ENCODE measurements at places on chromosomes 3 and 15.

DNA sequence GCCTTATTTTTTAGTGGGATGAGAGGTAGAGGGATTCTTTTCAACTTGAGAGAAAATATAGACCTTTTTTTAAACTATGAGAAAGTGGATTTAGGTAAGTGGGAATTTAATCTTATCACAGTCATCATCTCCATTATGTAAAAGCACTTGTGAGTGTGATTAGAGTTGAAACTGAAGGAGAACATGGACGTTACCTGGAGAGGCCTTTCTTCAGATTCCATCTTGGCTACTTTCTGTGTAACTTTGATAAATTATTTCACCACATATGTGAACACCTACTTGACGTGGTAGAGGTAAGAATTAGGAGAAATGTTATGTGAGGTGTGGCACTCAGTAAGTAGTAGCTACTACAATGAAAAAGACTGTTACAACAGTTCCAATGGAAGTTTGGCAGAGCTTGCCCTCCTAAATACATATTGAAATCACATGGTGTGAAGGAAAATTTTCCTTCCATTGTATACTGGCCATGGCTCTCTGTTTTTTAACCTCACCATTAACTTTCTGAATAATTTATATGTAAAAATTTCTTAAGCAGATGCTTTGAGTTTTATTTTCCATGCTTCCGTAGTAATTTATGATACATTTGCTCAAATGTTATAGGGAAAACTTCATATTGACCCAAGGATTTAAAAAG is 193.3 kb downstream of the FNDC3B start:
- no peak for DNase-seq

GRCh38 chr15:54289590-54290136 is 311.4 kb downstream of the UNC13C start:
- no peak for DNase-seq

DNA sequence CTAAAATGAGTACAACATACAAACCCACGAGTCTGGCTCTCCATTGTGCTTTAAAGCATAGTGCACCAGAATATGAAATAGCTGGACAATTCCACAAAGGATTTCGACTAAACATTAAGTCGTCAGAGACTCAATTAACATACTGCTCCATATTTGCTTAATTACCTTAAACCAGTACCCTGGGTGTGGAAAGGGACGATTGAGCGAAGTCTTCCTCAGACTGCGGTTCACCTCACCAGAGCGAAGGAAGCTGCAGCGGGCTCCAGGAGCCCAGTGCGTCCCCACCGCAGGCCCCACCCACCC is 218 bp upstream of the TRPC1 start:
- DNase-seq, result no peak

- DNase-seq, result no peak
These were observed 45.1 kb downstream of the RSL24D1 start for GRCh38 chr15:55151631-55152030.

DNA sequence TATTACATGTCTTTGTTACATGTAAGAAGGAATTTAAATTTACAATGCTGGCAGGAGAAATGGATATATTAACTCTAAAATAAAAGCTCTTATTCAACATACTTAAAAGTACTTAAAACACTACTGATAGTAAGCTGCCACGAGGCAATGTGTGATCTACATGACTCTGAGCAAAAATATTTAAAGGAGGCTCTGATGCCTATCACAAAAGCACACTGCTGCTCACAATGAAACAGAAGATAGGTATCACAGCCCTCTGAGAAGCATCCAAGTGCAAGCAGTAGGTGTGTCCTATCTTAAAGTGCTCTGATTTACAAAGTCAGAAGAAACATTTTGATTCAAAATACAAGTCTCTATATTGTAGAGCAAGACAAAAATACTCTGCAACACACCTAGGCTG is 371.2 kb upstream of the WNT5A start:
- no peak for DNase-seq

GRCh38 chr3:13004376-13004775 is 68.9 kb downstream of the IQSEC1 start:
- no peak for DNase-seq

GRCh38 chr3:27467545-27467944 is 16.6 kb downstream of the SLC4A7 start:
- no peak for DNase-seq

DNA sequence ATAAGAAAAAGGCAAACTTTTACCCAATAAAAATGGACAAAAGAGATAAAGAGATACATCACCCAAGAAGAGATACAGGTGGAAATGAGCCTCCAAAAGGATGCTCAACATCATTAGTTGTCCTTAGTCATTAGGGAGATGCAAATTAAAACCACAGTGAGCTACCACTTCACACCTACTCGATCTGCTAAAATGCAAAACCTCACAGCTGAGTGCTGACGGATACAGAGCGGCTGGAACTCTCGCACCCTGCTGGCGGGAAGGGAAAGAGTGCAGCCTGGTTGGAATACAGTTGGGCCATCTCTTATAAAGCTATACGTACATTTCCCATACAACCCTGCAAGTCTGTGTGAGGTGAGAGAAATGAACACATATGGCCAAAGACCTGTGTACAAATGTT is 78.5 kb upstream of the PRR20G start:
- DNase-seq, result peak; percentile 34

GRCh38 chr3:143273975-143274690 is 154.6 kb downstream of the CHST2 start:
- DNase-seq, result no peak

- DNase-seq, result no peak
These were observed 139.3 kb downstream of the TNIK start for GRCh38 chr3:171320750-171321558.

GRCh38 chr3:55709411-55710012 is 222.4 kb upstream of the WNT5A start:
- DNase-seq, result no peak

DNA sequence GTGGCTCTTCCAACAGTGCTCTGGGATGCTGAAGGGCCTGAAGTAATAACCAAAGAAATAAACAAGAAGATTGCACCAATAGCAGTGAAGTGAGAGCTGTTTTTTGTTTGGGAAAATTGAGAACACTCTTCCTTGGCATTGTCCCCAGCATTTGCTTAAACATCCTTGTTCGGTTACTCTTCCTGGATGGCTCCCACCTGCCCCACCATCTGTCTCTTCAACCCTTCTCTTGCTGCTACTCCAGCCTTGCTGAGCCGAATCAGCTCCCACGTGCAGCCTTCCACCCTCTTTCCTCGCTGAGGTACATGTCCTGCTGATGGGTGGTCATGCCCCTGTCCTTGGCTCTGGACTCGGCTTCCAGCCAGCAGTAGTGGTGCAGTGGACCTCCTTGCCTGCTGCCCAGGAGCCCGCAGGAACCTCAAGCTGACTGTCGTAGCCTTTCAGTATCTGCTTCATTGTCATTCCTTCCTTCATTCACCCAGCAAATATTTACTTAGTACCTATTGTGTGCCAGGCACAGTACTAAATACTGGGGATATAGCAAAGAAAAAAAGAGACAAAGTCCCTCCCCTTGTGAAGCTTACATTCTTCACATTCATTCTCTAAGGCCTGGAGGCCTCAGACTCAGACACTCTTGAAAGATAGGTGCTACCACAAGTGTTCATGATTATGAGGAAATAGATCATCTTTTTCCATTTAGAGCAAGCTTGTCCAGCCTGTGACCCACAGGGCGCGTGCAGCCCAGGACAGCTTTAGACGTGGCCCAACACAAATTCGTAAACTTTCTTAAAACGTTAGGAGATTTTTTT is 17.1 kb upstream of the VILL start:
- no peak for DNase-seq

DNA sequence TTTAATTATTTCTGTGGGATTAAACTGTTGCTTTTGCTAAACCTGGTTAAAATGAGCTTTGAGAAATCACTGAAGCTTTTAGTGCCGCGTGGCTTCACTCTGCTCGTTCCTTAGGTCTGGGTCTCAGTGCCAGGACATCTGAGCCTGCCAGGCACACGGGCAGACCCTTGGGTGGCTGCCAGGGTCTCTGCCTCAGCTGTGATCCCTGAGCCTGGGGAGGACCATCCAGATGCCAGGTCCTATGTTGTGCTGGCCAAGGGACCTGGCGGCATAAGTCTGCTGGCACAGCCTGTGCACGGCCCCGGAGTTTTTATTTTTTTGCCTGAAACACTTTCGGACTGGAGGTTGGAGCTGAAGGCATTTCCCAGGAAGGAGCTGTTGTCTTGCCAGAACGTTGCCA is 328.1 kb downstream of the LRTM1 start:
- no peak for DNase-seq

DNA sequence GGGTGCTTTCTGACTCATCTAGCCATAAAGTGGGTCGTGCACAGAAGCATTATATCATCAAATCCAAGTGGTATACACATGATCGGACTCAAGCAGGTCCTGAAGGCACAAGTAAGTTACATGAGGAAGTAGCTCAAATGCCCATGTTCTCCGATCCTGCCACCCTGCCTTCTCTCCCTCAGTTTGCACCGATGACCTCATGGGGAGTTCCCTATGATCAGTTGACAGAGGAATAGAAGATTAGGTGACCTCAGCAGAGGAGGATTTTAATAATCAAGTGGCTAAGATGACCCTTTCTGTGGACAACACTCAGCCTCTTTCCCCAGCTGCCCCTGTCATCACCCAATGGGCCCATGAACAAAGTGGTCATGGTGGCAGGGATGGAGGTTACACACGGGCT is 149.5 kb downstream of the TBC1D5 start:
- DNase-seq, result no peak

DNA sequence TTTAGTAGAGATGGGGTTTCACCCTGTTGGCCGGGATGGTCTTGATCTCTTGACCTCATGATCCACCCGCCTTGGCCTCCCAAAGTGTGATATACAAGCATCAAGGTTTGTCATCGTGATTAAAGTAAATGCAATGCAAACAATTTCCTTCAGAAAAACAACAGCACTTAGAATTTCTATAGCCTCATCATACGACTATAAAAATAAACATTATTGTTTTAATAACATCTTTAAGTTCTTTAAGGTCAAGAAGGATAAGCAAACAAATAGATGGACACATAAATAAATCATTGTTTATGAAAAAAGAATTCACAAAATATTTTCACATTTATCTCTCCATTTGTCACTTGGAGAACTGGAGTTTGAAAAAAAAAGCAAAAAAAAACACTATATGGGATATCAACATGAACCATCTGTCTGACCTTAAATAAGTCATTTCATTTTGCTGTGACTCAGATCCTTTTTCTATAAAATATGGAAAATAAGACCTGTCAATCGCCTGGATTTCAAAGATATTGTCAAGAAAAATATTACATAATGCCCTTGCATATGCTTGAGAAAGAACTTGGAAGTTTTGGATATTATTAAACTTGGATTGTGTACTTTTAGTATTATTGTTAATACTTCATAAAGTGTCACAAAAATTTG is 642.0 kb upstream of the KCNMB2 start:
- no peak for DNase-seq

- DNase-seq, result peak; percentile 69
These were observed 7.3 kb upstream of the ZBTB38 start for GRCh38 chr3:141360888-141361598.

GRCh38 chr3:96711816-96712215 is 102.6 kb upstream of the EPHA6 start:
- DNase-seq, result no peak

DNA sequence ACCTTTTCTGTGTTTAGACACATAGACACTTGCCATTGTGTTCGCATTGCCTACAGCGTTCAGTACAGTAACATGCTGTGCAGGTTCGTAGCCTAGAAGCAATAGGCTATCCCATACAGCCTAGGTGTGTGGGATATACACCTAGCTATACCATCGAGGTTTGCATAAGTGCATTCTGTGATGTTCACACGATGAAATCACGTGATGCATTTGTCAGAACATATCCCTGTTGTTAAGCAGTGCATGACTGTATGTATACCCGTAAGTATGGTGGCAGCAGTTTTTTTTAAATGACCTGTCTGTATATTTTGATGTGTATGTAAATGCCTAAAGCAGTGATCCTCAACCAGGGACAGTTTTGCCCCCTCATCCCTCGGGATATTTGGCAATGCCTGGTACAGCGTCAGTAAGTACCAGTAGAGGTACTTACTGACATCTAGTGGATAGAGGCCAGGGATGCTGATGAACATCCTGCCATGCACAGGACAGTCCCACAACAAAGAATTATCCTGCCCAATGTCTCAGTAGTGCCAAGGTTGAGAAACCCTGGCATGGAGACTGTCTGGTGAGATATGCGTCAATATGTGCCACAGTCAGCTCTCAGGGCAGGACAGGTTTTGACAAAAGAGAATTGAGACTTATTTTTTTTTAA is 129.1 kb downstream of the HCN4 start:
- no peak for DNase-seq

DNA sequence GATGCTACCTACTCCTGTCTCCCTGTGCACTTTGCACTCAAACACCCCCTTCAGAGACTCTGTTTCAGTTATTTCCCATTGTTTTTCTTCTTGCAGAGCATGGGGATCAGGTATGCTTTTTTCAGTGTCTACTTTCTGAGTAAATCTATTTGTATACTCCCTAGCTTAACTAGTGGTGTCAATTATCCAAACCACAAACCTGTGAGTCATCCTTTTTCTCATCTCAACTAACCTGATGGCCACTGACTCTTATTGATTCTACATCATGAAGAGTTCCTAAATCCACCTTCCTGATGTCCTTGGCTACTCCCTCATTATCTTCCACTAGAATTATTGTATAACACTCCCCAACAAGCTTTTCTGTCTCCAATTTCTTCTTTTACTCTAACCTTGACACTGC is 68.0 kb downstream of the DIPK2A start:
- DNase-seq, result no peak
